ENCODE measurements at places on chromosomes 5 and 9. TPM values are rescaled to one million over a fixed set of nuclear protein-coding genes. Genes with fewer than 3 reads are reported as not detected.

The TEX48 gene
- not detected for total RNA-seq

The SPINK5 gene
- not detected for total RNA-seq

The FOXD1 gene
- 5.8 TPM for total RNA-seq

The DRD1 gene
- total RNA-seq, result 0.13 TPM

The TUSC1 gene
- total RNA-seq, result 12.6 TPM

The NUTM2F gene
- not detected for total RNA-seq

The GPR150 gene
- total RNA-seq, result not detected

The ARL14EPL gene
- not detected for total RNA-seq

The TNFSF8 gene
- 11.6 TPM for total RNA-seq

The RNF130 gene
- 37.3 TPM for total RNA-seq

The TXNDC8 gene
- not detected for total RNA-seq

The SLC46A2 gene
- not detected for total RNA-seq

The AQP7 gene
- 5.0 TPM for total RNA-seq

The DEPDC1B gene
- 10.7 TPM for total RNA-seq

The FOXD4L3 gene
- 0.94 TPM for total RNA-seq

The LRRC14B gene
- not detected for total RNA-seq

The IRX2 gene
- total RNA-seq, result not detected

The UBQLN1 gene
- total RNA-seq, result 117 TPM

The IFNA16 gene
- total RNA-seq, result not detected

The OBP2B gene
- not detected for total RNA-seq

The UGT3A2 gene
- not detected for total RNA-seq

The NOXA1 gene
- total RNA-seq, result 28.2 TPM

The LCN9 gene
- not detected for total RNA-seq

Data from Peyer's patch (tissue), 4 donors.